GM04504 (cell line): ENCODE measurements at places on chromosomes 7 and 10.

- DNase-seq = no peak
Measured at GRCh38 chr7:43616977-43617376, 34.1 kb downstream of the STK17A start.

- no peak for DNase-seq
Measured at GRCh38 chr10:47094126-47094525, 182.9 kb downstream of the PTPN20 start.

- no peak for DNase-seq
Measured at GRCh38 chr7:11760372-11760771, 71.6 kb downstream of the THSD7A start.

DNA sequence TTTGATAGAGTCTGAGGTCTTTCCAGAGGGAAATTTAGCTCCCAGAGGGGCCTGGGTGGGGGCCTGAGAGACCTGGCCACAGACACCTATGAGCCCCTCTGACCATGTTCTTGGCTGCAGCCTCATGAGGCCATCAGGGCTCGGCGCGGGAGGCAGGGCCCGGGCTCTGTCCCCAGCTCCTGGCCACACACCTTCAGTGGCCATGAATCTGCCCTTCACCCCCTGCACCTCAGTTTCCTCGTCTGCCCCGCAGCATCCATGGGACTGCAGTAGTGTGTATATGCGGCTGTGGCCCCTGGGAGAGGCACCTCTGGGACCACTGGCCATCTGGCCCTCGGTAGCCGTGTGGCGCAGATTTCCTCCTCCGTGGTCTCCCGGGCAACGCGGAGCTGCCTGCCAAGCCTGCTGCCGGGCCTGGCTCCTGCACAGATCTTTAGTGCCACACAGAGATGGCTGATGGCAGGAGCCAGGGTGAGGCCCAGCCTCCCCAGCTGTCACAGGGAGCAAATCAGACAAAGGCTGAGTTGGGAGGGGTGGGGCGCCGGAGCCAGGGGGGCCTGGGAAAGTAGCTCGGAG is 23.6 kb upstream of the ADCYAP1R1 start:
- DNase-seq = no peak

DNA sequence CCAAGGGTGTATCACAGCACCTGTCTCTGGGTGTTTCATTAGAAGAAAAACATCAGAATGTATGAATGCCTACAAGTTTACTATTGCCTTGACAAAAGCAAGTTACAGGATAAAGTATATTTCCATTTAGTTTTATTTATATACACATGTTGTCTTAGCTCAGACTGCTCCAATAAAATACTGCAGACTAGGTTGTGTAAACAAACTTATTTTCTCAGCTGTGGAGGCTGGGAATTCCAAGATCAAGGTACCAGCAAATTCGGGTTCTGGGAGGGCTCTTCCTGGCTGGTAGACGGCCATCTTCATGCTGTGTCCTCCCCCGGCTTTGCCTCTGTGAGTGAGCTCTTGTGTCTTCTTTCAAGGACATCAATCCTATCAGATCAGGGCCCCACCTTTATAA is 77.1 kb upstream of the UNC5B start:
- no peak for DNase-seq

DNA sequence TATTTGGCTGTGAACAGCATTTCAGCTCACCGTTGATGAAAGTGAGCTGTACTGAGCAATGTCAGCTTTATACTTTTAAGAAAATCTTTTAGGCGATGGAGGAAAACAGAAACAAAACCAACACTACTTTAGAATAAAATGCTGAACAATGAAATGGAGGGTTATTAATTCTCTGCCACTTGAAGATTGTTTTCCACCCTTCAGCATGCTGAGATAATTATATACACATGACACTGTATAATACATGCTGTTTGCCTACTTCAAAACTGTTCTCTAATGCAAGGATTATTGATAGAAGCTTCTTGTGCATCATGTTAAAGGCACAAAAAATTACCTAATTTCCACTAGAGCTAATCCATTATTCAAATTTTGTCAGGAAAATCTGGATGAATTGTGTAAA is 66.8 kb downstream of the CACNA2D1 start:
- DNase-seq = no peak

DNA sequence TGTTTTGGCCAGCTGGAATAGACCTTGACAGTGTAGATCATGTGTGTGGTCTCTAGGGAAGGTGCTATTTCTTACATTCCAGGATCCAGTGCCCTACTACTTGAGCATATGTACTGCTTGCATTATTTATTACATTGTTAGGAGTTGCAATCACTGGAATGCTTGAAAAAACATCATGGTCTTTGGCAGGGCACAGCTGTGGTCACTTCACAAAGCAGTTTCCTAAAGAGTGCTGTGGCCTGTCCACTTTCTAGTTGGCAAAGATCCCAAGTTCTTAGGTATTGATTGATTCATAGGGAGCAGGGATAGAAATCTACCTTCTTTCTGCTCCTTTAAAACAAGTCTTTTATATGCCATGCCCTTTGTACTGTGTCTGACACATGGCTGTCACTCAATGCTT is 4.6 kb downstream of the C7orf25 start:
- DNase-seq = no peak

DNA sequence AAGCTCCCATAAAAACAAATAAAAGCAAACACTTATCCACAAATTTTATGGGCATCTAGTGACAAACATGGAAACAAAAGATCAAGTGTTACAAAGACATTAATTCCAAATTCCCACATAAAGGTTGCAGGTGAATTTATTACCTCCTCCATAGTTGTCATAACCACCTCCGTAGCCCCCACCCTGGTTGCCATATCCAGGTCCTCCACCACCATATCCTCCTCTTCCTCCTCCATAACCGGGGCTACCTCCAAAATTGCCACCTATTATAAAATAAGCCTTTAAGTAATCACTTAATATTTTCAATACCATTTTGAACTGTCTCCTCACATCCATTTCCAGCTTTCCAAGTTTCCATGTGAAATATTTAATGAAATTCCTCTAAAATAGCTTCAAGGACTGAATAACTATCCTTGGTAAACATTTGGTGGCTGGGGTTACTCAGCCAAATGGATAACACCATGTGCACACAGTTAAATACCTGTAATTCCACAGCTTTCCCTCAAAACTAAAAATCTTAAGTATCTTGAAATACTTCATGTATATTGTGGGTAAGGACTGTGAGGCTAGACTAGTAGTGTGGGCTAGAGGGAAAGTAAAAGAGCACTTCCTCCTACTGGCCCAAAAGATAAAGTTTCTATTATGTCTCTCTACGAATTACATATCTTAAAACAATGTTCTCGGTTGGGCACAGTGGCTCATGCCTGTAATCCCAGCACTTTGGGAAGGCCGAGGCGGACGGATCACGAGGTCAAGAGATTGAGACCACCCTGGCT is 6.9 kb downstream of the HNRNPA2B1 start:
- DNase-seq = no peak

DNA sequence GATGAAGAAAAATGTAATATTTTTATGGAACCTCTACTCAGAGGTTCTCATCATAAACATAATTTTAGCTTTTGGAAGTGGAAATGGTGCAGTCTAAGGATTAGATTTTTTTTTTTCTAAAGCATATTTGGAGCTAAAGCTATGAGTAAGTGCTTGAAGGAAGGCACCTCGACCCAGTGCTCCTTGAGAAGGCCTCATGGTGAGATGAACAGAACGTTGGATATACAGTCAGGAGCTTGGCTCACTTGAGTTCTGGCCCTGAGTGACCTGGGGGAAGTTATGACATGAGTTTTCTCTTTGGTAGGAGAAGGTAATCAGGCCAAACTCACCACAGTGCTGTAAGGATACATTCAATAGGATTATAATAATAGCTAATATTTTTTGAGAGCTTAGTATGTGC is 163.3 kb downstream of the JCAD start:
- no peak for DNase-seq

GRCh38 chr10:69262292-69262751 is 16.0 kb upstream of the HK1 start:
- no peak for DNase-seq

DNA sequence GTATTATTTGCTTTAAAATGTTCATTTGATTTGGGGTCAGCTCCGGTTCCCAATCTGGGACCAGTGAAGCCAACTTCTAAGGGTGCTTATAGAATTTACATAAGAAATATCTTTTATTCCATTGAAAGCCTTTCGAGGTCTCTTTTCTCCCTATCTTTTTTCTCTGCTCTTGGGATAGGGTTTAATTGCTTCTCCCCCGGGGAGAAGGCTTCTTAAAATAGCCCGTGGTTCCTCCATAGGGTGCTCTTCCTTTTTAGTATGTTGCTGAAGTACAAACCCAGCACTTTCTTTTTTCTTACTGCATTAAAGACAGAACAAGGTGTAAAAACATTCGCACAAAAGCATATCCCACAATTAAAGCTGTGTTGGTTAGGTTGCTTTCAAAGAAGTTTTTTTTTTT is 107.5 kb downstream of the POU6F2 start:
- no peak for DNase-seq

GRCh38 chr7:20229646-20230500 is 12.7 kb upstream of the MACC1 start:
- DNase-seq = peak; percentile 86
